ENCODE measurements at places on chromosomes 3 and 15.
A peak's percentile ranks its signal among the peaks of the same experiment; 100 is the strongest.

DNA sequence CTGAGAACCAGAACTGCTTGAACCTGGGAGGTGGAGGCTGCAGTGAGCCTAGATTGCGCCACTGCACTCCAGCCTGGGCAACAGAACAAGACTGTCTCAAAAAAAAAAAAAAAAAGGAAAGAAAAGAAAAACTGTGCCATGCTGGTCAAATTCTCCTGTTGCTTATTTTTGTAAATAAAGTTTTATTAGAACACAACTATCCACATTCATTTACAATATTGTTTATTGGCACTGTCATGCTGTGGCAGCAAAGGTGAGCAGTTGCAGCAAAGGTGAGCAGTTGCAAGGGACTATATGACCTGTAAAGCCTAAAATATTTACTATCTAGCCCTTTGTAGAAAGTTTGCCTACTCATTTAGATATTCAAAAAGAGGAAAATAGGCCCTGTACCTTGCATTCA, 18.3 kb downstream of the ASTE1 start:
- no peak for DNase-seq

DNA sequence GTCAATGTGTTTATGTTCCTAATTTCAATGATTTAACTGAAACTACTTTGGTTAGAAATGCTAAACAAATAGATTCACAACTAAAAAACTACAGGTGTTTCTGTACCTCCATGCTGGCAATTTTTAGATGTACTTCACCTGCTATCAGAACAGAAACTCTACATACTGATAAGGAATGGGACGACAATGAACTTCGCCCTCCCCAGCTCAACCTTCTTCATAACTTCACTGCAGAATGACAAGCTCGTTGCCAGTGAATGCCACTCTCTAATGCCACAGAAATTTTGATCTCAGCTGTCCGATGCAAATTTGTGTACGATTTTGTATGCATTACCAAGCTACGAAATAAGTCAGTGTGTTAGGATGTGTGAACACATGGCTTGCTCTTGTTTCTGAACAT, 133.4 kb downstream of the FOXP1 start:
- no peak for DNase-seq

DNA sequence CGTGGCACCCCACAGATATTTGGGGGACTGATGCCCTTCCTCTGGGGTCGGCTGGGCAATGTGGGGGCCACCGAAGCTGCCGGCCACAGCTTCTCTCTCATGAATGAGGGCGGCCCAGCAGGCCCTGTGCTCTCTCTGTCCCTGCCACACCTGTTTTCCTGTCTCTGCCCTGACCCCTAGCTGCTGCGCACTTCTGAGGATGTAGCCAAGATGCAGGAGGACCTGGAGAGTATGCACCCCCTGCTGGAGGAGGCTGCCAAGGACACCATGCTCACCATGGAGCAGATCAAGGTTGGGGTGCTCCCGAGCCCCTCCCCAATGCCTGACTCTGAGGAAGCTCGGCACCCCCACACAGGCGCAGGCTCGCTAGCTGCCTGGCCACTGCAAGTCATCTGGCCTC, 59.7 kb downstream of the SEMA3G start:
- DNase-seq = peak; percentile 35

GRCh38 chr3:71461114-71461513, 122.4 kb downstream of the FOXP1 start:
- no peak for DNase-seq

- no peak for DNase-seq
Measured at GRCh38 chr15:70087708-70088352, 9.9 kb downstream of the TLE3 start.

DNA sequence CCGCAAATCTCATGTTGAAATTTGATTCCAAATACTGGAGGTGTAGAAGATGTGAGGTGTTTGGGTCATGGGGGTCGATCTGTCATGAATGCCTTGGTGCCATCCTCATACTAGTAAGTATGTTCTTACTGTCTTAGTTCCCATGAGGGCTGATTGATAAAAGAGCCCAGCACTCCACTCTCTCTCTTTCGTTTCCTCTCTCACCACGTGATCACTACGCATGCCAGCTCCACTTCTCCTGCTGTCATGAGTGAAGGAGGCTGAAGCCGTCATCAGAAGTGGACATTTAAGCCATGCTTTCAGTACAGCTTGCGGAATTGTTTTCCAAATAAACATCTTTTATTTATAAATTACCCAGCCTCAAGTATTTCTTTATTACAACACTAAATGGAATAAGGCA, 6.1 kb downstream of the OR5H15 start:
- DNase-seq = no peak

Measured in B cell (primary cell).